ENCODE measurements at places on chromosomes 3 and 15.

- DNase-seq = no peak
Measured at GRCh38 chr3:57154470-57155309, 10.5 kb downstream of the IL17RD start.

- DNase-seq = no peak
Measured at GRCh38 chr3:5123937-5124336, 1.8 kb downstream of the ARL8B start.

DNA sequence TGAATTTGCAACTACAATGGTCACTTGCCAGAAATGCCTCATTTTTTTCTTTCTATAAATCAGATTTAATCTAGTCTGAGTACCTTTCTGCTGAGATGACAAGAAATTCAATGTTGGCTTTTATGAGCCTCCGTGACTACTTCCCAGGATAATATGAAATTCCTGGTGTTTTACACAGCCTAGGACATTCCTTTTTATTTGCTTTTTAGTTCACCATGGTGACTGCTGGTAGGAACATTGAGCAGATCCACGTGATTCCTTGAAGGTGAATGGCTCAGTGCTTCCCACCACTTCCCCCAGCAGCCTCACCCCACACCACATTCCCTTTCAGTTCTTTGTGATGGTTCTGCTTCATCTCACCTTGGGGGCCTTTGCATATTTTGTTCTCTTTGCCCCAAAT lies 4.3 kb upstream of the NPTN start:
- no peak for DNase-seq

DNA sequence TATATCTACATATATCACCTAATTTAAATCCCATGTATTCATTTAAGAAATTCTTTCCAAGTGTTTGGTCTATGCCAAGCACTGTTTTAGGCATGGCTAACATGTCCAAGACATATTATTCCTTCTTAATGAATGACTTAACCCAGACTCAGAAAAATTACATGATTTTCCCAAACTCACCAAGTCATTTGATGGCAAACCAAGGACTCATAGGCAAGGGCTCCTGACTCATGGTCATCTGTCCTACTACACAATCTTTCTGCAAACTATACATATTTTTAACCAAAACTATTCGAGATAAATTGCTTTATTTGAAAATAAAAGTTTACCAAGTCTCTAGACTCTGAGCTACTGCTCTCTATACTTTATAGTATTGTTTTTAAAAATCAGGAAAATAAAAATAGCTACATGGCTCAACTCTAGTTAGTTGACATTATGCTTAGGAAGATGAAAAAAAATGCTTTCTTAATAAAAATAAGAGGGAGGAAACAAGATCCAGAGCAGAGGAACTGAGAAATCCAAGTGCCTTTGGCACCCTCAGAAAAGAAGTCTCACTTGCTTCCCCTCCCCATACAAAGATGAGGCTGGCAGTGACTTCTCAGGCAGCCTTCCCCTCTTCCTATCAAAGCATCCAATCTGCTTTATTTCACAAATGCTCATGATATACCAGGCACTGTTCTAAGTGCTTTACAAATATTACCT lies 182.2 kb downstream of the RSL24D1 start:
- no peak for DNase-seq

Measured in stimulated activated CD8-positive, alpha-beta memory T cell treated with anti-CD3 and anti-CD28 coated beads, Interleukin-2, amount 100 ng/mL, for 1 hour (primary cell).